SW 1271 (cell line): ENCODE measurements at places on chromosomes 6 and 20.

- DNase-seq, result no peak
Observed at GRCh38 chr6:17494177-17494576, 100.8 kb downstream of the CAP2 start.

- DNase-seq, result no peak
Observed at GRCh38 chr20:58843128-58843556, 7.6 kb downstream of the GNAS-AS1 start.

GRCh38 chr6:112606656-112607435 lies 259.7 kb downstream of the RFPL4B start:
- DNase-seq, result no peak

DNA sequence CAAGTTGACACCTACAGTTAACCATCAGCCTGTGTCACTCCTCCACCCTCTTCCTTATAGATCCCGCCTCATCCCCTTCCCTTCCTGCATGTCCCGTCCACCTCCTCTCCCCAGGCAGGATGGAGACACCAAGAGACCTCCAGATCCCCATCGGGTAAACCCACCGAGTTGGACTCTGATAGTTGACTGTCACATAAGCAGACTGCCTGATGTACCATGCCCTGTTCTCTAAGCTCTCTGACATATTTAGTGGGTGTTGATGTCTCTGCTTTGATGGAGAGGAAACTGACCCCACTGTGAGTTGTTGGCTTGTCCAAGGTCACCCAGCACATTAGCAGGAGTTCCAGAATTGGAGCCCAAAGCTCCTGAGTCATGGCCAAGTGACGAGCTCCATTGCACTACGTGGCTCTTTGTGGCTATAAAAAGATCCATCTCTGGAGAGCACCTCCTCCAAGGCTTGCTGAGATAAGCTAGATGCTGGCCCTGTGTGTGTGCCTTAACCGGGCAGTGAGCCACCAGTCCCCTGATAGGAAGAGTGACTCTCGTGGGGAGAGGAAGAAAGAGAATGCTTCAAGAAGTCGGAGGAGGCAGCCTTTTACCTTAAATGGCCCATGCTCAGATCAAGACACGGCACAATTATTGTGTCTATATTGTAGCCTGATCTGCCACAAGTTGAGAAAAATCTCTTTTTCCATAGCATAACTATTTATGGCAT lies 236.0 kb upstream of the ECI2 start:
- no peak for DNase-seq

GRCh38 chr6:1856381-1856780 lies 246.7 kb downstream of the FOXC1 start:
- DNase-seq, result no peak

DNA sequence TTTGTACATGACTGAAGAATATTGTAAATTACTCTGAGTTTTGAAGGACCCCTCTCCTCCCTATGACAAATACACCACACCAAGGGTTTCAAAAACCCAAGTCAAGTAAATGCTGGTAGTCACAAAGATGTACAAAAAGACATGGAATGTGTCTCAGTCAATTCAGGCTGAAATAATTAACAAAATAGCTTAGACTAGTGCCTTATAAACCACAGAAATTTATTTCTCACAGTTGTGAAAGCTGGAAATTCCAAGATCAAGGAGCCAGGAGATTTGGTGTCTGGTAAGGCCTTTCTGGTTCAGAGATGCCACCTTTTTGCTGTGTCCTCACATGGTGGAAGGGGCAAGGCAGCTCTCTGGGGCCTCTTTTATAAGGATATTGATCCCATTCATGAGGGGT lies 202.3 kb upstream of the RIN2 start:
- no peak for DNase-seq

- no peak for DNase-seq
Observed at GRCh38 chr6:137693711-137694110, 173.3 kb upstream of the TNFAIP3 start.

DNA sequence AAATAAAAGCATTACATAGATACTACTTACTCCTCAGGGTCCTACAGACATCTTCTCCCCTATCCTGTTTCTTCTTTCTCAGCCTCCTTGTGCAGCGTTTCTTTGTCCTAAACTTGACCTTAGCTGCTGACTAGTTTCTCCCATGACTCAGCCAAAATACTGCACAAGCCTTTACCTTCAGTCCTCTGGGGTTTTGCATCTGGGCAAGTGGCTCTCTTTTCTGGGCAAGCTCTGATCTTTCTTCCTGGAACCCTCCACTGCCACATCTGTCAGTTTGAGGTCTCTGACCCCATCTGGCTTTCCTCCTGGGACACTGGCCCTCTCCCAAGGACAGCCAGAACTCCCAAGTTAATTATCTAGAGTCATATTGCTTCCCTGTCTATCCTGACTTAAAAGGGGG lies 838.4 kb downstream of the DHX35 start:
- DNase-seq, result no peak

DNA sequence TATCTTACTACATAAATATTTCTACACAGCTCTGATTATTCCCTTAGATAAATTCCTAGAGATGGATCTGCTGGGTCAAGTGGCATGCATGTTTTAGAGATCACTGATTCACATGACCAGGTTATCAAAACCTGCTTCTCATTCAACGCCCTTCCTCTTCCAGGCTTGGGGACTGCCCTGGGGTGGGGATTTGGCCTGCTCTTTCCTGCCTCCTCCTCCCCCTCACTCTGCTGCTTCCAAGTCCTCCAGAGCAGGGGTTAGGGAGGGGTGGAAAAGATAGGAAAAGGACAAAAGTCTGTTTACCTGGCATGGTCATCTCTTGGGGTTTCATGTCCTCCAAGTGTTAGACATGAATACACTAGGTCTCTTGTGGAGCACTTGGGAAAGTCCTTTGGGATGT lies 105.6 kb upstream of the GPR6 start:
- no peak for DNase-seq

DNA sequence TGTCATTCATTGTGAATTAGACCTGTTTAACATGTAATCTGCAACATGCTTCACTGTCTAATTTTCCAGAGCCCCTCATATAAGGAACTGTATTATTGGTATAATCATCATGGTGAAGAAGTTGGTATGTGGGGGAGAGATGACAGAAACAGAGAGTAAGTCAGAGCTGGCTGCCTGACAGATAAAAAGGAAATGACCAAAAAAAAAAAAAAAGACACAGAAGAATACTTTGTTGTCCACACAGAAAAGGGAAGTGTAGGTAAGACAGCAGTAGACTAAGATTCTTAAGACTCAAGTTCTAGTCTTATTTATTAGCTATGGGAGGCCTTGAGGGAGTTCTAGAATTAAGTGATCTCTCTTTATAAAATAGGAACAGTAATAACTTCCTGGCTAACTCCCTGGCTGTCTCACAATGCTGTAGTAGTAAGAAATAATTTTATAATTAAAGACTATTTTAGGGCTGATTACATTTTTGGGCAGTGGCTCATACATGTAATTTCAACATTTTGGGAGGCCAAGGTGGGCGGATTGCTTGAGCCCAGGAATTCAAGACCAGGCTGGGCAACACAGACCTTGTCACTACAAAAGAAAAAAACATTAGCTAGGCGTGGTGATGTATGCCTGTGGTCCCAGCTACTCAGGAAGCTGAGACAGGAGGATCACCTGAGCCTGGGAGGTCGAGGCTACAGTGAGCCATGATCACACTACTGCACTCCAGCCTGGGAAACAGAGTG lies 102.5 kb downstream of the PRL start:
- DNase-seq, result no peak

- no peak for DNase-seq
Observed at GRCh38 chr6:1536526-1537429, 72.9 kb upstream of the FOXC1 start.

- no peak for DNase-seq
Observed at GRCh38 chr6:119161438-119161837, 83.0 kb upstream of the FAM184A start.

DNA sequence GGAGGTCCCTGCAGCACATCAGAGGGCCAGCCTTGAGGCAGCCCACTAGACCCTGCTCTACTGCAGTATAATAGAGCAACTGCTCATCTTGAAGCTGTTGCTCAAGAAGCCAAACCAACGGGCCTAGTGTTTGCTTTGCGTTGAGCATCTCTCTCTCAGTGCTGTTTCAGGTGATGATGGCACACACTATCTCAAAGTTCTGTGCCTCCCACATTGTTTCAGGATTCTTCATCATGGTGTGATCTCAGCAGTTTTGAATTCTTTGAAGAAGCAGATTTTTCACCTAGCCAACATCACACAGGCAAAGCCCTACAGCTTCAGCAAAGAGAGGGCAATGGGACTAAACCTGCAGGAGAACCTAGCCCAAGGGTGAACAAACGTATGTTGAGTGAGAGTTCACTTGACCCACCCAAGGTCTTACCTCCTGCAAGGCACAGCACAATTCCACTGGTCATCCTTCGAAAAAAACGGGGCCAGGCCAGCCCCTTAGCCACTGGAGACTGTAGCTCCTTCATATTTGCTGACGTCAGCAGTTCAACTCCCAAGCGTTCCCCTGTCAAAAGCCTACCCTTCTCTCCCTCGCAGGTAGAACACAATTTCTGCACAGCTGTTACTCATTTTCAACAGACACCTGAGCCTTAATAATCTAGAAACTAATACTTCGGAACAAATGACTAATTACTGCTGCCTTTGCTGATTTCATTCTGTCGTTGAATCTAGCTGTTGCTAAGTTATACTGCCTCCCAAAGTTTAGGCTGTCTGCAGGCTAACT lies 15.8 kb downstream of the MYB start:
- DNase-seq, result no peak

GRCh38 chr20:53652090-53652858 lies 58.6 kb upstream of the ZNF217 start:
- DNase-seq, result no peak

- DNase-seq, result no peak
Observed at GRCh38 chr6:35016502-35017321, 124.4 kb downstream of the TCP11 start.

GRCh38 chr6:116840091-116840490 lies 11.2 kb upstream of the GPRC6A start:
- DNase-seq, result no peak

GRCh38 chr6:126113261-126113660 lies 126.9 kb downstream of the TRMT11 start:
- DNase-seq, result no peak

DNA sequence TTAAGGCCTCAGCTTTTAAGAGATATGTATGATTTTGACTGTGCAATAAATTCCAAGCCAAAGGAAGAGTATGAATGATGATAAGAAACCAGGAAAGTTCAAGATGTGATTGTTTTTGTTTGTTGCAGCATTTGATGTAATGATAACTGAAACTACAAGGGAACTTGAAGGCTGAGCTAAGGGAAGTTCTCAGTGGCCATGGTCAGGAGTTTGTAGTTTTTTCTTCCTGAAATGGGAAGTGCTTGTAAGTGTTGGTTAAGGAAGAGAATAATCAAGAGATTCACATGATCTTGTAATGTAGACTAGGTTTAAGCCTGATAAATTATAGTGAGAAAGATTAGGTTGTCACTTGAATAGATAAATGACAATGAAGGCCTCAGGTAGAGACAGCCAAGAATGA lies 53.4 kb downstream of the PTCHD4 start:
- DNase-seq, result no peak

- no peak for DNase-seq
Observed at GRCh38 chr20:38007526-38007925, 25.7 kb downstream of the TTI1 start.

GRCh38 chr20:20405623-20406022 lies 37.7 kb downstream of the INSM1 start:
- DNase-seq, result no peak

DNA sequence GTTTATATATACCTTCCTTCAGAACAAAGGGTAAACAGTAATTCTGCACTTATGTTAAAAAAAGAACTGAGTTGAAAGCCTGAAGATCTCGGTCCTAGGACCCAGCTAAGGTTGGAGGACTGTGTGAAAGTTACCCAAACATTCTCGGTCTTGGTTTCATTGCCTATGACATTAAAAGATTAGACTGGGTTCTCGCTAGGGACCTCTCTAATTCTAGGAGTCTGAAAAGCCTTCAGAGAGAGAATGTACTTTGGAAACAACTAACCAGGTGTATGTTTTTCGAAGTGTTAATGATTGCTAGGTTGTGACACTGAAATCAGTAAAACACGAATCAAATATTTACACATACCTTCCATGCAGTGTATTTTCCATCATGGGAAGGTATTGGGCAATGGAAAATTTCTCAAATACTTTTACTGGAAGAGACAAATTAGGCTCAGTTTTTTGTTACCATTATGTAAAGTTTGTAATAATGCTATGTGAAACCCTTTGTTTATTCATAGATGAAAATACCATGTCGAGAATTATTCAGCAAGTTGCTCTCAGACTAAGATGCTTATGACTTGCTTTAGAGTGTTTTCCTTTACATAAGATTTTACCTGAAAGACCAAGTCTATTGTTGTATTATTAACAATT lies 113.7 kb upstream of the LOC128125822 start:
- DNase-seq, result no peak

DNA sequence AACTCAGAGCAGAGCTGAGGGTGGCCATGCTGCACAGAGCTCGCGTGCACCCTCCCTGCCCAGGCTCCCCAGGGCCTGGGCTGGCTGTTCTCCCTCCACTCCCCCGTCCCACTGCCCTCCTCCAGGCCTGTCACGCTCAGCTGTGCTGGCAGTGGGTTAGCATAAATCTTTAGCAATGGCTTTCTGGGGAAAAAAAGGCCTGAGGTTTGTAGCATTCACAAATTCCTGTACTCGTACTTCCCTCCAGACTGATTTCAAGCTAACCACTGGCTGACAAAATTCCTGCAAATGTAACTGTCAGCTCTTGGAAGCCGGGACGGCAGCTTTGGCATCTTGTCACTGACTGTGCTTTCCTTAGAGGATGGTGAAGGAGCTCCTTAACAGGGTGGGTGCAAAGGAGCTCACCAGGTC lies 22.3 kb upstream of the SMOC2 start:
- no peak for DNase-seq

DNA sequence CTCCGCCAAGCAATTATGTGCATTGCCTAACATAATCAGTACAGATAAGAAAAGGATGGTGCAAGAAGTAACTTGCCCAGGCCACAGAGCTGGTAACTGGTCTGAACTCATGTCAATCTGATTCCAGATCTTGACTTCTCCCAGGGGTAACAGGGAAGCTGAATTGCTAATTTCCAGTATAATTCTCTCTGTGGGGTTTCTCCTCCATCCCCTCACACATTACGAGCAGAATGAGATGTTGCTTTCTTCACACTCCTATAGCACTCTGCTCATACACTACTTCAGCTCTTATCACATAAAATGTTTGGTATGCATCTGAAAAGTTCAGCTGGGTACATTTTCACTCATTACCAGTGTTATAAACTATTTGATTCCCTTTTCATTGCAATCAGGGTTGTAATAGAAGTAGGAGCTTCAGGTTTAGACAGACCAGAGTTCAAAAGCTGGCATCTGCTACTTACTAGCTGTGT lies 24.0 kb upstream of the LRRC1 start:
- no peak for DNase-seq

- DNase-seq, result no peak
Observed at GRCh38 chr20:63553933-63554290, at the start of gene FNDC11. FNDC11 (plus strand) TSS chr20:63554159; CDS start chr20:63555664, 1,505 bp downstream.

DNA sequence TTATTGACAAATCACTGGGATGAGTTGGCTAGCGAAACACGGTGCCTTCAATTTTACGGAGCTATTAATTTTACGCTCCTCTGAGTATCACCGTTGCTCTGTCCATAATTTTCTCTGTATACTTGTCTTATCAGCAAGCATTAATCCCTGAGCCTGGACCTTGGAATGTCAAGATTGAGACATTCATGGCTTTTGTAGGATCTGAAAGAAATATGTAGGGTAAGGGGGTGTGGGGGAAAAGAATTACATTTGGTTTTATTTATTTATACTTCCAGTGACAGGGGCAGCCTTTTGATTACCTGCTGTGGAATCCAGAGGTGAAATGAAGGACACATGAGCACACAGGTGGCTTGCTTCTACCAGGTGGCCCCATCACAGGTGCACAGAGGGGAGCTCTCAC lies 46.6 kb downstream of the DTD1 start:
- no peak for DNase-seq

- DNase-seq, result no peak
Observed at GRCh38 chr6:168052291-168052891, 26.6 kb downstream of the FRMD1 start.

GRCh38 chr20:18778690-18779392 lies 34.7 kb upstream of the SCP2D1 start:
- no peak for DNase-seq
